ENCODE measurements at places on chromosomes 16 and 17.

GRCh38 chr16:55622930-55623561 is 32.7 kb upstream of the SLC6A2 start:
- DNase-seq: no peak

GRCh38 chr17:58253082-58253481 is 14.7 kb downstream of the LPO start:
- DNase-seq: no peak

GRCh38 chr17:47246120-47246519 is 7.5 kb upstream of the ITGB3 start:
- DNase-seq: no peak

DNA sequence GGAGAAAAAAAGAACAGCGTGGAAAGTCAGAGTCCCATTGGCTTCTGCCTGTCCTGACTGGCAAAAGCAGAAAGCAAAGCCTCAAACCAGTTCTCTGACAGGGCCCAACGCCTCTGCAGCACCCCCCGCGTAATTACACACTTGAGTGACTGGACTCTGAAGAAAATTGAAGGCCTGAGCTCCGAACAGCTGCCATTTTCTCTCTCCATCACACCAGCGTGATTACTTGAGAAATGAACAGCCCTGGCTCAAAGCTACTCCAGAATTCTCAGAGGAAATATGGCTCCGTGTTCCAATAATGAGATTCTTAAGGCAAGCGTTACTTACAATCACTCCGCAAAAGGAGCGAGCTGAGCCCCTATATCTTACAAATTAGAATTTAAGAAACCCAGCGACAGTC is 142.7 kb upstream of the C17orf78 start:
- no peak for DNase-seq

DNA sequence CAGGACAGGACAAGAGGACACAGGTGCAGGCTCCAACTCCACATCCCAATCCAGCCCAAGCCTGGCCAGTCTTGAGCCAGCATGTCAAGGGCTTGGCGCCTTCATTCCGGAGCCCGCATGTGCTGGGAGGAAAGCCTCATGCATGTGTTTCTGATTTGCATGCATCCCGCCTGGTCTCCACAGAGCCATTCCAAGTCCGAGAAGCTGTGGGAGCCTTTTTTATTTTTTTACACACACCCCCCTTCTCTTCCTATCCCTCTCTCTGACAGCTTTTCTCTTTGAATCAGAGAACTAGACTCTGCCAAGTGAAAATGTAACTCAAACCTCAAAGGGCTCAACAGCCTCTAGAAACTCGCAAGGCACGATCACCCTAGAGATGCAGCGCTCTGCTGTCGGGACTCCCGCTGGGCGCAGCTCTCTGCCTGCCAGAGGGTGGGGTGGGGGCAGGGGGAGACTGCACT is 45.1 kb downstream of the NOG start:
- no peak for DNase-seq

DNA sequence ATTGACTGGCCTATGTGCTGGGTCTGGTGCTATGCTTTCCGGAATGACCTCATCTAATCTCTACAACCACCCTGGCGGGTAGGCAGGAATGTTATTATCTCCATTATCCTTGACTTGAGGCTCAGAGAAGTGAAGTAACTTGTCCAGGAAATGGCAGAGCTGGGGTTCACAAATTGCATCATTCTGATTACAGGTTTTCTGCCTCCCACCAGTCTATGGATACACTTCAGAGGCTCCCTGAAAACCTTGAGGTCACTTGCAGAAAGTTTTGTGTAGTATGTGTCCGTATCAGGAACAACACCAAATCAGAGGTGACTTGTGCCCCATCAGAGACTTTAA is 19.1 kb downstream of the NOD2 start:
- no peak for DNase-seq

DNA sequence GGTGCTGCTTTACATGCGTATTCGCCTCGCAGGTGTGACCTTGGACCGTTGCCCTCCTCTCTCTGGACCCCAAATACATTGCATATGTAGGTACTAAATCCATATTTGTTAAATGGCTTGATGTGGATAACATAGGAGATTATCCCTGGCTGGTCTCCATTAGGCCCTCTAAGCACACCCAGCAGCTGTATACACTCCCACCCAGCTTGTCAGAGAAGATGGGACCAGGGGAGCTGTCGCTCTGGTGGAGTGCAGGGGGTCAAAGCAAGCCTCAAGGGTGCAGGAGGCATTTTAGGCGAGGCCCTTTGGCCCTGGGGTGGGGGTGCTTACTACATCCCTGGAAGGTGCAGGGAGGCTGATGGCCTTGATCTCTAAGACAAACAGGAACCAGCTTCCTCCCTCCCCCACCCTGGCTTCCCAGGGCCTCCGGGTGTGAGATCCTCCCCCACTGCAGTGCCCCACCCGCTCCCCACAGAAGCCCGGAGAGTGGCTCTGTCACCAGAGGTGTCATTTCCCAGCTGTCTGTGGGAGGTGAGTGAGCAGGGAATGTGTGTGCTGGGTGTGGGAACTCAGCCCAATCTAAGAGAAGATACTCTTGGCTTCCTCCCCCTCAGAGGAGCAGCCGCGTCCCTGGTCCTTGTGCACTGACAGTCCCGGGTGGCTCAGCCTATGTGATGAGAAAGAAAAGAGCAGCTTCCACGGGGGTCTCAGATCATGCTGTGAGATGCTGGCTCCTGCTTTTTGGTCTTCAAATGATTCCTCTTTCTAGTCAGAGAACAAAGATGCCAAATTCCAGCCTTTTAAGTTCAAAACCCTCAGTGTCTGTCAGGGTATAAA is 1.4 kb upstream of the VAMP2 start:
- no peak for DNase-seq

DNA sequence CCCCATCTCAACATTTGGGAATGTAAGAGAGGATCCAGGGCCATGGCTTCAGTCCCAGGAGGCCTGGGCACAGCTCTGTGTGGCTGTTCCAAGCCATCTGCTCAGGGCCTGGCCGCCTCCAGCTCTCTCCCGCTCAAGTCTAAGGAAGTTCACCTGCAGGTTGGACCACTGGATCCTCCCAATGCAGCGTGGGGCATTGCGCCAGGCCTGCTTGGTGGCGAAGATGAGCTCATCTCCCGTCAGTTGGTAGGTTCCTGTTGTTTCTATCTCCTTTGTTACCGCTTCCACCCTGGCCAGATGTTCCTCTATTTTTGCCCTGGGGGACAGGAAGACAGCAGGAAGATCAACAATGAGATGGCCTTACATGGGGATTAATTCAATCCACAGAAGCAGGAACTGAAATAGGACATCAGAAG is 17.5 kb downstream of the NOS2 start:
- DNase-seq: no peak

GRCh38 chr17:81074875-81075274 is 39.9 kb downstream of the BAIAP2 start:
- no peak for DNase-seq

GRCh38 chr16:80611930-80612327 is 71.1 kb downstream of the DYNLRB2 start:
- peak; percentile 80 for DNase-seq

DNA sequence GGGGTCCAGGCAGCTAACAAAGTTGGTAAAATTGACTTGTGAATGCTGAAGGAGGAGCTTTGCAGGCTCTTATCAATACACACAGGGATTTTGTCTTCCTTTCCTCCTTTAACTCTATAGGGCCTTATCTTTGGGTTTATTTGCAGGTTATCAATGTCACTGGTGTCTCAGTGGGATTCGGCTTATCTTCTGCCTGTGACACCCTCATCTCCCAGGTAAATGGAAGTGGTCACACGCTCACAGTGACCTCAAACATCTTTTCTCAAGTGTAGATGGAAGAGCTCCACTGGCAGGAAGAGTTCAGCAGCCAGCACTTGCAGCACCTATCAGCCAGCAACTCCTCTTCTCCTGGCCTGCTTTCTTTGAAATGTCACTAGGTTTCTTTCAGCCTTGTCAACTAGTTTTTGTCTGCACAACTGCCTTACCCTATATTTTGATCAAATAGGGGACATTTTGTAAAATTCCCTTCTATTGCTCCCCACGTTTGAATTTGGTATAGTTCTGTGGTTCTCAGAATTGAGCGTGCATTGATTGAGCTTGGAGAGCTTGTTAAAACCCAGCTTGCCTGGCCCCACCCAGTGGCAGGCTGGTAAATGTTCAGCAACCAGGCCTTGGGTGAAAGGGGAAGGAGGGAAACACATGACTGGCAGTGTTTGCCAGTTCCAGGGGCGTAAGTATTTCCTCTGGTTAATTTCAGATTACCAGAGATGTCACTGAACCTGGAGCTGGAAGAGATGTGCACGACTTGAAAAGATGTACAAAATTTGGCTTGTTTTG is 12.8 kb downstream of the SLC47A1 start:
- DNase-seq: no peak

DNA sequence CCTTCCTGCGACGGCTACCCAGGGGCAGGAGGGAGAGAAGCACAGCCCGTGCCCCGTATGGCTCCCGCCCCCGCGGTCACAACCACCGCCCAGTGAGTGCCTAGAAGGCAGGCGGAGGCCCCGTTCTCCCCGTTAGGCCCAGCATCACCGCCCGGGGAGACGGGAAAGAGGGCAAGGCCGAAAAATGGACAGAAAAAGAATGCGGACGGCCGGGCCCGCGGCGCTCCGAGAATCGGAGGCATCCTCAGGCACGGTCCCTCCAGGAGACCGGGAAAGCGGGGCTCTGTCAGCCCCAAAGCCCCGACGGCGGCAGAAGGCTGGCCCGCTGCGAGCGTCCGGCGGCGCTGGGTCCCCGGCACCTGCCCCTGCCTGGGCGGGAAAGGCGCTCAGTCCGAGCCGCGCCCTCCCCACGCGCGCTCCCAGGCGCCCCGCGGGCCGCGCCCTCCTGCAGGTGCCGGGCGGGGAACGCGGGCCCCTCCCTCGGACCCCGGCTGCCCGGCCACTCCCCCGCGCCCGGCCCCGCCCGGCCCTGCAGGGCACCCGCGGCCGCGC is 407 bp downstream of the MCRIP1 start:
- DNase-seq: no peak

DNA sequence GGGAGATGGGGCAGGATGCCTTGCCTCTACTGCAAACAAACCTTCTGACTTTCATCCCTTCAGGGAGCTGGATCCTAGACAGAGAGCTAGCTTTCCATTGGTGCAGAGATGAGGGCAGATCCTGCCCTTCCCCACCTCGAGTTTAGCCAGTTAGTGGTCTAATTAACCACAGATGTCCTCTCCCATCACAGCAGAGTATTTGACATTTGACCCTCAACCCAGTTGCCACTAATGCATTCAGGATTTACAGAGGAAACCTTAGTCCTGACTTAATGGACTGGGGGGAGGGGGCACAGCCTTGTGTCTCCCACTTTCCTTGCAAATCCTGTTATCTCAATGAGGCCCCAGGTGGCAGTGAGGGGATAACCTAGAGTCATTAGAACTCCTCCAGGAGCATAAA is 10.2 kb downstream of the PIP4K2B start:
- DNase-seq: no peak

- no peak for DNase-seq
Observed at GRCh38 chr16:799948-800833, at the start of gene GNG13. Gene GNG13 (minus strand): TSS chr16:800734. CDS start chr16:799077, 1,657 bp downstream.

DNA sequence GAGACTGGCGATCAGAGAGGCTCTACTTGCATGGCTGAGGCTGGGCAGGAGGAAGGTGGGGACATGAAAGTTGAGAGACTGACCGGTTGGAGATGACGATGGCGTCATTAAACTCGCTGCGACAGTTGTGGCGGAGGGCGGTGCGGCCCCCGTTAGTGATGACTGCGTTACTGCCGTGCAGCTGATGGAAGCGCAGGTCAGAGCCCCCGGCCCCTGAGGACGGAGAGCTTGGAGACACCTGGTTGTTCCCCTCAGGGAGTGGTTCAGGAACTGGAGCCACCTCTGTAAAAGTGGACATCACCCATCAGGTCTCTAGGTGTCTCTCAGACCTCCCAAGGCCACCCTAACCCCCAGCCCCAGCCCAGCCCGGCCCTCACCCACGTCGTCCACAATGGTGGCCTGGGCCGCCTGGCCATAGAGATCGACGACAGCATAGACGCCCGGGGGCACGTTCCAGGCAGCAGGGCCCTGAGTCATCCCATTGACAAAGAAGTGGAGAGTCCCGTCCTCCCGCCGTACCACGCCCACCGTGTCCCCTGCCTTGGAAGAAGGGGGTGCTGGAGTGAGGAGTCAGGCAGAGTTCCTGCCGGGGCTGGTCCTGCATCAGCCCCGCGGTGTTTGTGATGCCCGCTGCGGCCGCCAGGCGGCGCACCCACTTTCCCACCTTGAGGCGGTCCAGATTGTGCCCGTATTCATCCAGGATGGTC is 5.3 kb downstream of the NEURL4 start:
- no peak for DNase-seq

DNA sequence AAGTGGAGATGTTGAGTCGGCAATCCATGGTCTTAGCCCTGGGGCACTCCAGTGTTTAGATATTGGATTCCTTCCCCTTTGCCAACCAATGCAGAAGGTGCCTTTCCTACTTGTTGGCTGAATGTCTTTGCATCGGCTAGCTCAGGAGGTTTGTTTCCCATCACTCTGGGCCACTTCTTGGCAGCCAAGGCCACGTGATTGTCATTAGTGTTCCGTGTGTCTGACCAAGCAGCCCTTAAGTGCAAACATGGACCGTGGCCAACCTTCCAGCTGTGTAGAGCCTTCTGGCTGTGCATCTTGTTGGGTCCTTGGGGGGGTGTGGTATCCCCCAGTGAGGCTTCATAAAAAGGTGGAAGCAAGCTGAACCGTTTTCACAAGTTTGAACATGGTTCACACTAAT is 66.0 kb downstream of the GNAO1 start:
- peak; percentile 74 for DNase-seq

- no peak for DNase-seq
Observed at GRCh38 chr17:4163951-4164350, 21.0 kb downstream of the CYB5D2 start.

DNA sequence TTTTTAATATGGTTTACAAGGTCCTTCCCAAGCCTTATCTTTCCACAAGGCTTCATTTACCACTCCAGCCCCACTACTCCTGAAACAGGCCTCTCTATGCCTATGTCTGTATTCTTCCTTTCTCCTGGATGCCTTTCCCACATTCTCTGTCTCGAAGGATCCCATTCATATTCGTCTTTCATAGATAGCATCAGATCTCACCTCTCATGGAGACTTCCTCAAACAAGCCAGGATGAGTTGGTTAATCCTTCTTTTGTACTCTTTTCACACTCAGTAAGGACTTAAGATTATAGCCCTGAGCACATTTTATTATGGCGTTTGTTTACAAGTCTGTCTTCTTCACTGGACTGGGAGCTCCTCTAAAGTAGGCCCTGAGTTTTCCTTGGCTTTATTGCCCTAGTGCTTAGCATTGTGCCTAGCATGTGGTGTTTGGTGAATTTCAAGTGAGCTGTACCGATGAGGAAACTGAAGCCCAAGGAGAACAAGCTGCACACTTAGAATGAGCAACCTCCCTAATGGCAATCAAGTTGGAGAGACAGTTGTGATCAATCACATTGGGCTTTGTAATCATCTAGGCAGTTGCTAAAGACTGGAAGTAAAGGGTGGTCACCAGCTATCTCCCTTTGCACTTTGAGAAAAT is 10.0 kb upstream of the TBX4 start:
- no peak for DNase-seq

DNA sequence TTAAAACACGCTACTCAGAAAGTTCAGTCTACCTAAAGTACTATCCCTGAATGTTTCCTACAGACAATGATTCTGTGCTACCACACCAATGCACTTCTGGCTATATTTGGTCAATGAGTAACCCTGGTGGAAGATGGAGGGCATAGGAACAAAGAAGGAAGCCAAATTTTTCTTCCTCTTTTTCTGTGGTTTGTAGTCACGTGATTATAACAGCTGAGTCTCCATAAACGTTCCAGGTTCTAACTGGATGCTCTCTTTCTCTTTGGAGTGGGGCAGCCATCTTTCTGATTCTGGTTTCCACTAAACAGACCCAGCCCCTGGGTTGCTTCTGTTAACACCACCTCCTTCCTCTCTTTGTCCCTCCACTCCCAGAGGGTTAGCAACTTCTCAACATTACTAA is 274.9 kb downstream of the CDH11 start:
- no peak for DNase-seq

Data from mesenteric fat pad (tissue), 1 donor.